ENCODE measurements at places on chromosomes 5 and 9. TPM values are rescaled to one million over a fixed set of nuclear protein-coding genes. Genes with fewer than 3 reads are reported as not detected.

NPR3 gene
- total RNA-seq: 3.6 TPM

WNT8A gene
- total RNA-seq: not detected

GHR gene
- total RNA-seq: 7.3 TPM

CNTFR gene
- total RNA-seq: 18.6 TPM

DNA sequence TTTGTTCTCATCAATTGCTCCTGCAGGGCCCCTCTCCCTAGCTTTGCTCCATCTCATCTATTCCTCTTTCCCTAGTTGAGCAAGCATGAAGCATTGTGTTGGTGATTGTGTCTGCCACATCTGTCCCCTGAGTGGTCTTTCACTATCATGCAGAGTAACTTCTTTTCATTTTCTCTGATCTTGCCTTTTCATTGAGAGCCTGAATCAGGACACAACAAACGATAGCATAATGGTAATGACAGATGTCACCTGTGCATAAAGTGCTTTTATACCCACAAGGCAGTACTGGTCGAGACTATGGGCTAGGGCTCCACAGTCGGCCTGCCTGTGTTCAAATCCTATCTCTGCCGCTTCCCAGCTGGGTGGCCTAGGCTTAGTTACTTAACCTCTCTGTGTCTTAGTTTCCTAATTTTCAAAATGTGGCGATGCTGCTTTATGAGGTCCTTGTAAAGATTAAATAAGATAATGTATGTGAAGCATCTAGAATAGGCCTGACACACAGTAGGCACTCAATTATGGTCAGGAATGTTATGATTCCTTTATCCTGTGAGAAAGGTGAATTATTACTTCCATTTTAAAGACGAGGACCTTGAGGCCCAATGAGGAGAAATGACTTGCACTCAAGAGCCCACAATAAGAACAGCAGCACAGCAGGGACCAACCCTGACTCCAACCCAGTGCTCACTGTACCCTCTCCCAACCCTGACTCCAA, 137.1 kb upstream of the ZNF618 start:
- no peak for DNase-seq

DNA sequence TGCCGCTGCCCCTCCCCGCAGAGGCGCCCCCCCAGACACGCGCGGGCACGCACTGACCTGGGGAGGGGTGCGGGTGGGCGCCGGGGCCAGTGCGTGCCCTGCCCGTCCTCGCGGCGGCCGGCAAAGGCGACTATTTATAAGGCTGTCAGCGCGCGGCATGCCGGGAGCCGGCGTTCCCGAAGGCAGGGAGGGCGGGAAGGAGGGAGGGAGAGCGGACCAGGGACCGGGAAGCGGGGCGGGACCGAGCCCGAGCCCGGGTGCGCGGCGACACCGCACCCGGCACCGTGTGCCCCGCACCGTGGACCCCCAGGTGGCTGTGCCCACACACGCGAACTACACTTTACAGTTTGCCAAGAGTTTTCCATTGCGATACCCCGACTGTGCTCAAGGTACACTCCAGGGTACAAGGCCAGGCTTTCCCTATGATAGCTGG, at the start of gene AK1:
TSS of gene AK1 (minus strand) at position 110 of the 433 bp plus-strand sequence. CDS start 3,058 bp downstream, outside the sequence.
- DNase-seq: peak; percentile 88

DNA sequence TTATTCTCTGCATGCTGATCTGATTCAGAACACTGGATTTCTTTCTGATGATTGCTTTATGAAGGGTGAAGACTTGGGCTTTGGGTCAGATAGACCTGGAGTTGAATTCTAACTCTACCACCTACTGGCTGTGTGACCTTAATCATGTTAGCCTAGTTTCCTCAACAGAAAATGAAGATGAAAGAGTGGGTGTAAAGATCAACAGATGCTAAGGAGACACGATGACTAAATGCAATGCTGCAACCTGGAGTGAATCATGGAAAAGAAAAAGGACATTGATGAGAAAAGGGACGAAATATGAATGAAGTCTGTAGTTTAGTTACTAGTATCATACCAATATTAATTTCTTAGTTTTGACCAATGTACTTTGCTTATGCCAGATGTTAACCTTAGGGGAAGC, 27.8 kb upstream of the DENND1A start:
- no peak for DNase-seq

DNA sequence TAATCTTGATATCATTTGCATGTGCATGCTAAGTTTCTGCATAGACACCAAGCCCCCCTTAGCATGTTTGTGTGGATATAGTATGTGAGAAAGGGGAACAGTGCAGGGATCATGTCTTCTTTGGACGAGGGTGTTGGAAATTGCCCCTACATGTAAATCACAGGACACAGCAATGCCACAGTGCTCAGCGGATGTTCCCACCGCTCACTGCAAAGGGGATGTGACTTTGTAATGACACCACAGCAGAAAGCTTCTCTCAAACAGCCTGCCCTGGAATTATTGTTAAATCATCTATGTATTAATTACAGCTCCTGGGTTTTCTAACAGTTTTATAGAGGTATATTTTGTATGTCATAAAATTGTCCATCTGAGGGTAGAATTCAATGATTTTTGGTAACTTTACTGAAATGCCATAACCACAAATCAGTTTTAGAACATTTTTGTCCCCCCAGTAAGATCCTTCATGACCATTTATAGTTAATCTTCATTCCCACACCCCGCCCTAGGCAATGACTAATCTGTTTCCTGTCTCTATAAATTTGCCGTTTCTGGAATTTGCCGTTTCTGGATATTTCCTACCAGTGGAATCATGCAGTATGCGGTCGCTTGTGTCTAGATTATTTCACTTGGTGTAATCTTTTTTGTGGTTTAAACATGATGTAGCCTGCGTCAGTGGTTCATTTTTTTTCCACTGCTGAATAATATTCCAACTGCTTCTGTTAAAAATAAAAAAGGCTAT, 648.5 kb upstream of the WWC1 start:
- DNase-seq: no peak

DNA sequence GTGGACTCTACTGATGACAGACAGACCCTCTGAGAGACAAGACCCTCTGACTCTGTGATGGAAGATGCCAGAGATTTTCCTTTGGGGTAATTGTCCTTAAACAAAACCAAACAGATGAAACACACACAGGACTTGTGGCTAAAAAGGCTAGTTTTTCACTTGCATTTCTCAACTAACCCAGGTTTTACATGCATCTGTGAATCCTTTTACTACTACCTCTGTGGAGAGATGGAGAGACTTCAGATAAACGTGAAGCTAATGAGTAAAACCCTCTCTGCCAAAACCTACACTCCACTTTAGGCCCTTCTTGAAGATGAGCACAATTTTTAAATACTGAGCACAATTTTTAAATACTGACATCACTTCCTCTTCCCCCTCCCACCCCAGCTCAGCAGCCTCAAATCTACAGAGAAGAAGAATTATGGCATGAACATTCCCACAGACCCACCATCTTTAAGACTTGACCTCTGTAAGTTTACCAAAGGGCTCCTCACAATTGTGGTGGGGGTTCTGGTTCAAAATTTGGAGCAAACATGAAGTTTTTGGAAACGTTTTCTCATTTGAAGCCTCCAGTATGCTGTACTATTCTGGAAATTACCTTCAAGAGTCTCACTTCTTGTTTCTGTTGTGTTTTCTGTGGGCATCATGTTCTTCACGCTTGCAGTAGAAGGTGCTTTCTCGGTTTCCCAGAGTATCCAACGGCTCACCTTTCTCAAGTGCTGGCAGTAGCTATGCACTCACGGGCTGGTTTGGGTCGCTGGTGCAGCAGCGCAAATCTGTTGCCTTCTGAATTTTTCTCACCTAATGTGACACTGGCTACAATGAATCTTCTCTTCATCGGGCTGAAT, 42.7 kb downstream of the ACER2 start:
- no peak for DNase-seq
